ENCODE measurements at places on chromosomes 16 and 17.

GRCh38 chr17:22304667-22305303 is 612.5 kb downstream of the KCNJ18 start:
- no peak for DNase-seq

GRCh38 chr17:77489893-77490255 is 349.1 kb downstream of the SEC14L1 start:
- no peak for DNase-seq

GRCh38 chr17:56603486-56604238 is 10.2 kb downstream of the NOG start:
- no peak for DNase-seq

- DNase-seq, result no peak
Observed at GRCh38 chr17:59432657-59433056, 101.2 kb downstream of the YPEL2 start.

GRCh38 chr17:7237761-7238419 is 1.4 kb downstream of the PHF23 start:
- DNase-seq, result no peak

DNA sequence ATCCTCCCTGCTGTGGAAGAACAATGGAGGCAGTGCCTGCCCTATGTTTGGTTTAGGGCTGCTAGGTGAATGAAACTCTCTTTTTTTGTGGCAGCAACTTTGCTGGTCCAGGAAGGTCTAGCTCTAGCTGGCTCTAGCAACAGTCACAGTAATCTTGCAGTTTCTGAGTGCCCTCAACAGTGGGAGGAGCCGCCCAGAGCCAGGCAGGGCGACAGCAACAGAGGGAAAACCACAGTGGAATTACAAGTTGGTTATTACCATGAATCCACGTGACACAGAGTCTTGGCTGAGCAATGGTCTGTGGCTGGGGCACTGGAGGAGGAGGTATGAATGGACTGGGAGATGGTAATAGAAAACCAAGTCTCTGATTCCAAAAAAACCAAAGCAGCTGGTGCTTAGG is 10.3 kb downstream of the HSPB9 start:
- no peak for DNase-seq

- DNase-seq, result no peak
Observed at GRCh38 chr16:4733211-4733742, 794 bp downstream of the ANKS3 start.

DNA sequence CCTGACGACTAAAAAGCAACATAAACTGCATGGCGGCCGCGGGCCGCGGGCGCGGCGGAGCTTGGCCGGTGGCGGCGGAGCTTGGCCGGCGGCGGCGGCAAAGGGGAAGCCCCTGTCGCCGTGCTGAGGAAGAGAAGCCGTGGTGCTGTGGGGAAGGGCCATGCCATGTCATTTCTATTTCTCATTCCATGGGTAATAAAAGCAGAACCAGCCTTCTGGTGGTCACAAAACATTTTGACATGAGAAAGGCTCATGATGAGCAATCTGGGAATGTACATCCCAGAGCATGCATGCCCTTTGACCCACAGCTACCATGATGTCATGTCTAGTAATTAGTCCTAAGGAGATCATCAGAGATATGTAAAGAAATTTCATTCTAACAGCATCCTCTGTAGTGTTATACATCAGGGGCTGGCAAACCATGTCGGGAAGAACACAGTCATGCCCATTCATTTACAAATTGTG is 23.9 kb upstream of the HEATR6 start:
- DNase-seq, result no peak

GRCh38 chr16:11794996-11795886 is 1.8 kb downstream of the ZC3H7A start:
- no peak for DNase-seq

DNA sequence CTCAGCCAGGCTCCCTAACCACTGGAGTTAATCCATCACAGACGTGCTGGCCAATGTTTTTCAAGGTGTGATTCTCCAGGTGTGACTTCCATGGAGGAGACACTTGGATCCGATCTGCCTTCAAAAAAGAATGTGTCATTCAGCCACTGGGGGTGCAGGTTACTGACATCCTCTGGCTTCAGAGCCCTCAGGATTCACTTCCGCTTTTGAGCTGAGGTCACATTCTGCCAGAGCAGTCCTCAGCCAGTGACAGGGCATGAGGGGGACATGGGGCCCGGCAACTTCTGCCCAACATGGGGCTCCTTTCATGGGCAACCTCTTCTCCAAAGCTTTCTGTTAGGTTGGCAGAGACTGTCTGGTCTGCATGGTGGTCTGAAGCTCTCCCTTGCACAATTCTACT is 81.4 kb downstream of the GRIN2A start:
- no peak for DNase-seq

DNA sequence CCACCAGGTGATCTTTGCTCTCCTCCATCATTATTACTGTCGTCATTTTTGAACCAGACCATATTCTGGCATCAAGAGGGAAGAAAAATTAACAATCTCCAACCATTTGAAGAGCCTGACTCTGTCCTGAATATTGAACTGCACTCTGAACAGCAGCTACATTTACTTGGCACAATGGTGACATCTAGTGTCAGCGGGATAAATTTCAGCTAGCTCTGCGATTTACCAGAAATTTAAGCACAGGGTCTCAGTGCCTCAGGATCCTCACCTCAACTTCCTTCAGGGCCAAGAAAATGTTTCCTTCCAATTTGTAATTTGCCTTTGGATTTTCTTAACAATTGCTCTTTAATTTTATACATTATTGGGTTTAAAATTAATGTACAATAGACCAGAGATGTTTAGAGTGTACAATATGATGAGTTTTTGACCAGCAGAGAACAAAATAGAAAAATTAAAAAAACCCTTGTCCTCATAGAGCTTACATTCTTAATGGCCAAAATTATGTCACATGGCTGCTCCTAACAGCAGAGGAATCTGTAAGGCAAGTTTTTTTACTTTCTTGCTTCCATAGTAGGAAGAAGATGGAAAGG is 10.7 kb upstream of the ZNF19 start:
- DNase-seq, result no peak

- DNase-seq, result no peak
Observed at GRCh38 chr17:7167832-7168231, 11.3 kb downstream of the ASGR1 start.

DNA sequence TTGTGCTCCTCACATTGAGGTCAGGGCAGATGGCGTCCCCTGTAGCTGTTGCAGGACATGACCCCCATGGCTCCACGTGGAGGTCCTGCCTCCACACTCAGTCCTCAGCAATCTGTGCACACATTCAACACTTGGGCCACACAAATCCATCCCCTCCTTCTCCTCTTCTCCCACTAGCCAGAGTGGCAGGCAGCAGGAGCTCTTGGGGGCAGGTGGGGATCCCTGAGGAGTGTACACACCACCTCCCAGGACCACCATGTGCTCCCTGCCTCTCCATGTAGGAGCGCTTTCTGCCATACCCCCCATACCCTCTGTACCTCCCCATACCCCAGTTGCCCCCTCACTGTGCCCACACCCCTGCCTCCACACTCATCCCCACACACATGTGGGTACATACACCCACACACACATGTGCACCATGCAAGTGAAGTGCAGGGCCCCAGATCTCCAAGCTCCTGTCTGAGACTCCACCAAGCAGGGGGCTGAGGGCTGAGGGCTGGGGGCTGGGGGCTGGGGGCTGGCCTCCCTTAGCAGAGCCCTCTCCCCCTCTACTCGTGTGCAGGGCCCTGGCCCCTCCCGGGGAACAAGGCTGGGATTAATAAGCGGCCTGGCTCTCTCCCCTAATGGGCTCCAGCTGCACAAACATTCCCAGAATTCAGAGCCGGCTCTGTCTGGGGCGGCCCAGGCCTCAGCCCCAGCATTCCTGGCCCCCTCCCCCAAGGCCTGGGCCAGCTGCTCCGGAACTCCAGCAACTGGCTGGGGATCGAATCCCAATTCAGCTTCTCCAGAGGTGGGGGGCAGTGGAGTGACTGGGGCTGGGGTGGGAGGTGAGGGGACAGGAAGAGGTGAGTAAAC is 48.2 kb upstream of the MEIOC start:
- peak; percentile 96 for DNase-seq

DNA sequence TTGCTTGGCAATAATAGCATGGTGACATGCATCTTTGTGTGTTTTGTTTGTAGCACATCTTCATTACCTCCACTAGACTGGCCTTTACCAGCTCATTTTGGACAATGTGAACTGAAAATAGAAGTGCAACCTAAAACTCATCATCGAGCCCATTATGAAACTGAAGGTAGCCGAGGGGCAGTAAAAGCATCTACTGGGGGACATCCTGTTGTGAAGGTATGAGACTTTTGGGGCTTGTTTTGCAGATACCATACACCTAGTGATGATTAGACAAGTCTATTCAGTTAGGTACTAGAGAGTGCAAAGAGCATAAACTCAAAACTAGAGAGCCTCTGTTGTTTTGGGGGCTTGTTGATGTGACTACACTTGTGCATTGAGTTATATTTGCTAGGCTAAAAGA is 41.2 kb downstream of the NFATC3 start:
- no peak for DNase-seq

DNA sequence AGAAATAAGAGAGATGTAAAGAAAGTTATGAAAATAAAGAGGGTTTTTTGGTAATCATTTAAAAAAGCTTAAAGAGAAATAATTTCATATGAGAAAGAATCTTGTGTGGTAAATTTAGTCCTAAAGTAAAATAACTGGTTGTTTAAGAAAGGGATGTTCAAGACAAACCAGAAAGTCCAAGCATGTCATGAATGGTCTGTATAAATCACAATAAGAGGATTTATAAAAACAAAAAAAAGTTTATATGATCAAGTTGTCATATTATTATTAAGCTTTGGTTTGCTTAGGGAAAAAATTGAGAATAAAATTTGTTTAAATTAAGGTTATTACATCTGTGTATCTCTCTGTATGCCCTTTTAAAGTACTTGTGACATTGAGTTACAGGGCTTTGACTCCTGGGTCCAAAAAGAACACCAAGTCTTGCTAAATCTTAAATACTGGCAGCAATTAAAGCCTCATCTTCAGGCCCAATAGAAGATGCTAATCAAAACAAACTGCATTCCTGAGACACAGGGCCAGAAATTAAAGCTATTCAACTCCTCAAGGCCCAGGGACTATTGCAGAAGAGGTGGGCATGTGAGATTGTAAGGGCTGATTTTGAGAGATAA is 15.6 kb upstream of the TRIM25 start:
- DNase-seq, result no peak

DNA sequence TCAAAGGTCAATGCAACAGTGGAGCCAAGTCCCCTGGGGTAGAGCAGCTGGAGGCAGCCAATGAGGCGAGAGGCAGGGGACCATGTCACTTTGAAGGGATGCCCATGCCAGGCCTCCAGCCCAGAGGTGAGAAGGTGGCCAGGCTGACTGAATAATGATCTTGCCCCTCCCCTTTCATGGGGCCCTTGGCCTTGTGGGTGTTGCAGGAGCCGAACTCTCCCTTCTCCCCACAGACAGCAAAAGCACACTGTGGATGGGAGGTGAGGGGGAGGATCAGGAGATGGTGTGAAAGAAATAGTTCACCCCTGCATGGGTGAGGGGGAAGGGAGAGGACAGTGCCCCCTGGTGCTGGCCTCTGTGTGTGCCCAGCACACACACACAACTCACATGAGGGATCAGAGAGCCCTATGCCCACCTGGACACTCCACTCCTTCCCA is 15.8 kb upstream of the TBX21 start:
- no peak for DNase-seq

GRCh38 chr17:77600346-77600745 is 358.2 kb upstream of the TNRC6C start:
- DNase-seq, result no peak
